ENCODE measurements at places on chromosomes 13 and 19. TPM values are rescaled to one million over a fixed set of nuclear protein-coding genes. Genes with fewer than 3 reads are reported as not detected.

The KCNN1 gene
- total RNA-seq = not detected

GRCh38 chr13:75796825-75797224 is 160.7 kb downstream of the LMO7 start:
- no peak for DNase-seq

- no peak for DNase-seq
These were observed 38.4 kb upstream of the VSTM2B start for GRCh38 chr19:29487432-29487831.

DNA sequence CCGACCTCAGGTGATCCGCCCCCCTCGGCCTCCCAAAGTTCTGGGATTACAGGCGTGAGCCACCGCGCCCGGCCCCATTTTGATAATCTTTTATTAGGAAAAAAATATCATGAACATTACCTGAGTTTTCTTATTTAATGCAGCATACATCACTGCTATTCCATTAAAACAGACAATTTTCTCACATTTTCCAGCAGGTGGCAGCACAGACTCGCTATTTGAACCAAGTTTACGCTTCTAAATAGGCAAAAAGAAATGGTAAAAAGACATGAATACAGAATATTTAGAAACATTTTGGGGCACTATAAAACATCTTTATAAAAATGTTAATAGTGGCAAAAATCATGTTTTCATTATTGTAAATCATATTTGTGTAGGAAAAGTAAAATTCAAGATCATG is 903.1 kb downstream of the SLITRK6 start:
- DNase-seq = no peak

The VSTM1 gene
- not detected for total RNA-seq

GRCh38 chr19:13164343-13165161 is 14.3 kb downstream of the IER2 start:
- peak; percentile 90 for DNase-seq

DNA sequence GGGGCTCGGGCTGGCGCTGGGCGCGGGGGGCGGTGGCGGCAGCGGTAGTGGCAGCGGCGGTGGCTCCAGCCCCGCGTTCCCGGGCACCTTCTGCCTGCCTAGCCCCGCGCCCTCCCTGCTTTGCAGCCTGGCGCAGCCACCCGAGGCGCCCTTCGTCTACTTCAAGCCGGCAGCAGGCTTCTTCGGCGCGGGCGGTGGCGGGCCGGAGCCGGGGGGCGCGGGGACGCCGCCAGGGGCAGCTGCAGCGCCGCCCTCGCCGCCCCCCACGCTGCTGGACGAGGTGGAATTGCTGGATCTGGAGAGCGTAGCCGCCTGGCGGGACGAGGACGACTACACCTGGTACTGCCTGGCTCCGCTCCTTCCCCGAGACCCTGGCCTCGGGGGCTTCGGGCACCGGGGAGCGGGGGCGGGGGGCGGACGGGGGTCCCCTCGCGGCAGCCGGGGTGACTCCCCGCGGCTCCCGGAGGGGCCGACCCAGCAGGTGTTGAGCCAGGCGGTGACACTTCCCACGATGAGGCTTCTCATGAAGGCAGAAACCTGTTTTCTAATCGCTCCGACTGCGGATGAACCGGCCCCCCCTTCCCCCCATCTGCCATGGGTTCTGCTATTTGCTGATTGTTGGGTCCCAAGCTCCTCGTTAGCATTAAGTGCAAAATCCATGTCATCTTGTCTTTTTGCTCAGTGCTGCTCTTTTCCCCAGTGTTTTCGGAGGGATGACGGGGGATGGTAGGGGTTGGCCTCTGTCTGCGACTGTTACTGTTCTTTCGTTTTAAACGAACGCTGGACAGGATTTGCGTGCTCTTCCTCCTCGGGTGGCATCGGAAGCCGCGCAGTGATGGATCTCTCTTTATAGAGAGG is 943 bp downstream of the SLAIN1 start:
- DNase-seq = peak; percentile 23

Data from heart left ventricle (tissue), 16 donors.